ENCODE measurements at places on chromosomes 5 and 9.

DNA sequence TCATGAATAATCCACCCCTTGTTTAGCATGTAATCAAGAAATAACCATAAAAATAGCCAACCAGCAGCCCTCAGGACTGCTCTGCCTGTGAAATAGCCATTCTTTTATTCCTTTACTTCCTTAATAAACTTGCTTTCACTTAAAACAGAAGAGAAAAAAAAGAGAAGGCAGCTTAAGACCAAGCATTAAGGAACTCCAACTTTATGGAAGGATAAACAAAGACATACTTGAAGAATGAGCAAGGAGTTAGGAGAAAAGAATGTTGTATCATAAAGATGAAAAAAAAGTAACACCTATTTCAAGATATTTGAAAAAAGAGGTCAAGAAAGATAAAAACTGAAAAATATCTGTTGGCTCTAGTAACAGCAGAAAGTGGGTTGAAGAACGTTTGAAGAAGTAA is 107.6 kb downstream of the RNF180 start:
- DNase-seq = no peak

DNA sequence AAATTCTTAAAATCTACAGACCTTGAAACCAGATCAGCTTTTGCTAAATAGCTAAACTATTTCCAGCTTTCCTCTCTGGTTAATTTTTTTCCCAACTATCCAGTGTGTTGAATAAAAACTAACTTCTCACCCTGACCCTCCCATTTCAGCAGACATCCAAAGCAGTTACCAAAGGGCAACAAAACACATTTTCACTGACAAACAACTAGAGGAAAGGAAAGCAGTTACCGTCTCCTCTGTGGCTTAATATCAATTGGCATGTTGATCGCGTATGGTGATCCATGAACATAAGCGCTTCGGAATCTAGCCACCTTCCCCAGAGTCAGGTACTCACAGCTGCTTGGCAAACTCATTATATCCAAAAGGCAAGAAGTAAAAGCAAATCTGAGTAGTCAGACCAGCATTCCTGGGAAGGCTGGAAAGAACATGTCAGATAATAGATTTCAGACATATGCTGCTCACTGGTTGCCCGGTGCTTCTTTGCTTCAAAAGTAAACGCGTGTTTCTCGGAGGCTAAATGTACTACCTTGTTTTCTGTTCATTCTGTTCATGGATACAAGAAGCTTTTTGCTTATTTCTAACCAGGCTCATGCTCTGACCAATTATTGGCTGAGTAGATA is 463.4 kb downstream of the PDE4D start:
- no peak for DNase-seq

DNA sequence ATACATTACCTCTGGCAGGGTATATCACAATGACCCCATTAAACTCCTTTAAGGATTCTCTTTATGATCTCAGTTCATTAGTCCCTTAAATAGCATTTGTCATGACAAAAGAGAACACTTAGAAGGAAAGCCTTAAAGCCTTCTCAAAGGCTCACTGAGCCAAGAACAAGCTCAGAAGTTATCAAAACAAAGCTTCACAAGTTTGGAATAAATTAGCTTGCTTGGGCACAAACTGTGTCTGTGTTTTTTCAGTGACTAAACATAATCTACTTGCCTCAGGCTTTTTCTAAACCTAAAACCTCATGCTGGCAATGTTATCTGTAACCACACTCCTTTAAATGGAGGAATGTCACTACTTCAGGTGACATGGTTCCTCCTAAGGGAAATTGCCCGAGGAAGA is 1114.9 kb upstream of the C9orf72 start:
- DNase-seq = no peak

GRCh38 chr9:78026947-78027346 is 4.7 kb downstream of the GNAQ start:
- DNase-seq = no peak

GRCh38 chr5:68457285-68457684 is 241.7 kb downstream of the PIK3R1 start:
- DNase-seq = no peak

- DNase-seq = no peak
Measured at GRCh38 chr9:38031594-38031993, 37.4 kb downstream of the SHB start.

DNA sequence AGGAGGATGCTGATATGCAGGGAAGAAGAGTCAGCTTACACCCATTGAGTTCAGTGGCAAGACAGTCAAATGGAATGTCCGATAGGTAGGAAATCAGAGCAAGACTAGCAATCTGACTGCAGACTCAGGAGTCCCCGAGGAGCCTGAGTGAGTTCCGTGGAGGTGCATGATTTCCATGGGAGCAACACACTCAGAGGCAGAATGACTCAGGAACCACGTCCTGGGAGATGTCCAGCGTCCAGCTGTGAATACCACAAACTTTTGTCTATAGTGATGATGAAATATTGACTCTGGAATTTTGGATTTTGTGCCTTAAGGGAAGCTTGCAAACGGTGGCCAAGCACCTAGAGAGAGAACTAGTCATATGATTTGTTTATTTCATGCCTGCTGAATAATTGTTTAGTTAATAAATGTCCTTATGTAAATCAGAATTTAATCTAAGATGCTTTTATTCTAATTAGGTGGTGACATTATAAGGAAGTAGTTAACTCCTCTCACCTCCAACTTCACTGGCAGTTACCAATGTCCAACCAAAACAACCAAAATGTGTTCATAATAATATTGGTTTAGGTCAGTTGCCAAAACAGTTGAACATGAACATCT is 100.4 kb downstream of the PDE4D start:
- peak; percentile 69 for DNase-seq

GRCh38 chr9:89992326-89993198 is 387.8 kb downstream of the GADD45G start:
- DNase-seq = no peak

DNA sequence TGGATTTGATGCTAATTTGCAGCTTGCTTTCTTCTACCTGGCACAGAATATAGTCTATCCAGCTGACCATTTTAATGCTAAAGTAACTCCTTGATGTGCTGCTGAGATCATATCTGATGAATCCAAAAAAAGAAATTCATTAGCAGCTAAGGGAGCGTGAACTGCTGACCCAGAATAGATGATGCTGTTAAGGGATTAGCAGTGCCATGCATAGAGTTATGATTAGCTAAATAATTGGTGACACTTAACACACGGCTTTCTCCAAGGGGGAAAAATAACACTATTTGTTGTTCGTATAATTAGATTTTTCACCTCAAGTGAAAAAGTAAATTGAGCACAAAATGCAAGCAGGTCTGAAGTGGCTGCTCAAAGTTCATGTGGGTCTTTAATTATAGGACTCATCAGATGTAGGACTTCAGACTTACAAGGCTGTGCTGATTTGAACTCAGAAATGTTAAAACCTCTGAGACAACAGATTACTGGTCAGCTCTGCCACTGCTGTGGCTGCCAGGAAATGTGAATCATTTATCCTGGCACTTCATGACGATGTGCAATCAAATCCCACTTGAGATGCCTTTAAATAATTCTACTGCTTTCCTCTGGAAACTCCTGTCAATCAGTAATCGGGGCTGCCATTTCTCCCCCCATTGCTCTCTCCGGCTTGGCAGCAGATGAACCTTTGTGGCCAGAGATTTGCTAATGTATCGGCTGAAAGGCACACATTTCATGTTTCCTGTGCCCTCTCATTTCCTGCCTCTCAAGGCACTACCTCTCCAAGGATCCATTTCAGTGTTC is 291.6 kb upstream of the C9orf72 start:
- peak; percentile 76 for DNase-seq

DNA sequence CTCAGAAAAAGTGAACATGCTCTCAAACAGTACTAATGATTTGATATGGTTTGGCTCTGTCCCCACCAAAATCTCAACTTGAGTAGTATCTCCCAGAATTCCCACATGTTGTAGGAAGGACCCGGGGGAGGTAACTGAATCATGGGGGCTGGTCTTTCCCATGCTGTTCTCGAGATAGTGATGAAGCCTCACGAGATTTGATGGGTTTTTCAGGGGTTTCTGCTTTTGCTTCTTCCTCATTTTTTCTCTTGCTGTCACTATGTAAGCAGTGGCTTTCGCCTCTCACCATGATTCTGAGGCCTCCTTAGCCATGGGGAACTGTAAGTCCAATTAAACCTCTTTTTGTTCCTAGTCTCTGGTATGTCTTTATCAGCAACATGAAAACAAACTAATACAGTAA is 401.3 kb downstream of the BNC2 start:
- DNase-seq = no peak

- no peak for DNase-seq
Measured at GRCh38 chr5:111058064-111058463, 13.4 kb upstream of the TSLP start.

GRCh38 chr5:22372376-22372775 is 480.8 kb downstream of the CDH12 start:
- no peak for DNase-seq

DNA sequence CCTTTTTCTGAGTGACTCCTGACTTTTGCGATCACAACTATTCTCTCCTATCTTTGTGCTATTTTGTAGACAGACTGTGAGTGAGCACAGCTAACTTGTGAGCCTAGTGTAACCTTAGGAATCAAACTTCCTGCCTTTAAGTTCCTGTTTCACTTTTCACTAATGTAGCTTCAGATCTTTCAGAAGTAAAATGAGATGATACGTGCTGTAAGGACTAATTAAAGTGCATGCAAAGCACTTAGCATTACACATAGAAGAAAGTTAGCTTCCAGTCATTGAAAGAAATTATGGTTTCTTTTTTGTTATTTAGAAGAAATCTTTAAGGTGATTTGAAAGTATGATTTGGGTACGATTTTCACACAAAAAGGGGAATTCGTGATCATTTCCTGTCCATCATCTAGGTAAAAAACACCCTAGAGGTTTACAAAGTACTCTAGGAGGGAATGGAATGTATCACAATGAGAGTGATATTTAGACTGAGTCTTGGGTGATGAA is 122.7 kb downstream of the ST8SIA4 start:
- no peak for DNase-seq

DNA sequence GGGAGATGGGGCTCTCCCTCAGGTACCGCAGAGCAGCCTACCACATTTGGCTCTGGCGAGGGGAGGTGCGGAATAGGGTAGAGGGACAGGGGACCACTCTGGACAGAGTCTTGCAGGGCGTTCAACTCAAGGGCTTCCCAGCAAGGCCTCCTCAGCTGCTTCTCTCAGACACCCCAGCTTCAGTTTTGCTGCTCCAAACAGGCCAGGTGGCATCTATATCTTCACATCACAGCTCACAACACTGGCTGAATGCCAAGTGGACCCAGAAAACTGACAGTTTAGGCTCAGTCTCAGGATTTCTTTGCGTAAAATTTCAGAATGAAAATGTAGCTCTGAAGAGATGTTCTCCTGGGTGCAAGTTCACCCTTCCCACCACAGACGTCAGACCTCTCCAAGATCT is 592.6 kb upstream of the ADAMTS16 start:
- DNase-seq = no peak

DNA sequence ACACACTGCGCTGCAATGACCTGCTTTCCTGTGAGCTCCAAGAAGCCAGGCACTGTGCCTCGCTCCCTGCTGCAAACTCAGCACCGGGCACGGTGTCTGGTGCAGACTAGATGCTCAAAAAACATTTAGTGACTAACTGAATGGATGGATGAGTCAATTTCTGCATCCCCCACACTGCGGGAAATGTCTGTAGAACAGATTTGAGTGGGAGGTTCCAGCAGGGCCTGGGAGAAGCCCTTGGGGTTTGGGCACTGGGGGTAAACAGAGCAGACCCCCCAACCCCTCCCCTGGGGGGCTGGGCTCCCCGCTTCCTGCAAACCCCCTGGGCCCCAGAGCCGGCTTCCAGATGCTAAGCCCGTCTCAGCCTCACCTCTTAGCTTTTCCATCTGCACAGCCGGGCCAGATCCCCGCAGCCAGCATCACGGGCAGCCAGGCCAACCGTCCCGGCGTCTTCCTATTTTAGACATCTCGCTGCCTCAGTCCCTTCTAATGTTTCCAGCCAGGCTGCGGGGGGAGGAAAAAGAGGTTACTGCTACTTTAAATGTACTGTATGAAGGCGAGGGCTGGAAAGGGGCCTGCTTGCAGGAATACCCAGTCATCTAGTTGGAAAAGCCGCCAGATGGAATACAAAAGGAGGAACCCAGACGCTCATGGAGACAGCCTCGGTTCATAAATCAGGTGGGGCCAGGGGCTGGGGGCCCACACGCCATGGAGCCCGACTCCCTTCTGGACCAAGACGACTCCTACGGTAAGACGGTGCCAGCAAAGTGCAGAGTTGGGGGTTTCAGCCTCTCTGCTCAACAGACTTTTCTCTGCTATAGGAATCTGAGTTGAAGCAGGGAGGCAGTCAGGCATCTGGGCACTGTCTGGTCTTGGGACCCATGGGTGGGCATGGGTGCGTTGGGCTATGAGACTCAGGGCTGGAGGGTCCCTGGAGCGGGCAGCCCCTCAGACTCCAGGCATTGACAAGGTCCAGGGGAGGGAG is 67.1 kb upstream of the GGTA1 start:
- no peak for DNase-seq

GRCh38 chr5:157892974-157893373 is 34.0 kb upstream of the CLINT1 start:
- no peak for DNase-seq

- no peak for DNase-seq
Measured at GRCh38 chr9:6790866-6791265, 33.1 kb downstream of the KDM4C start.

Measured in myocyte (in vitro differentiated cells).